ENCODE measurements at places on chromosomes 13 and 19.

DNA sequence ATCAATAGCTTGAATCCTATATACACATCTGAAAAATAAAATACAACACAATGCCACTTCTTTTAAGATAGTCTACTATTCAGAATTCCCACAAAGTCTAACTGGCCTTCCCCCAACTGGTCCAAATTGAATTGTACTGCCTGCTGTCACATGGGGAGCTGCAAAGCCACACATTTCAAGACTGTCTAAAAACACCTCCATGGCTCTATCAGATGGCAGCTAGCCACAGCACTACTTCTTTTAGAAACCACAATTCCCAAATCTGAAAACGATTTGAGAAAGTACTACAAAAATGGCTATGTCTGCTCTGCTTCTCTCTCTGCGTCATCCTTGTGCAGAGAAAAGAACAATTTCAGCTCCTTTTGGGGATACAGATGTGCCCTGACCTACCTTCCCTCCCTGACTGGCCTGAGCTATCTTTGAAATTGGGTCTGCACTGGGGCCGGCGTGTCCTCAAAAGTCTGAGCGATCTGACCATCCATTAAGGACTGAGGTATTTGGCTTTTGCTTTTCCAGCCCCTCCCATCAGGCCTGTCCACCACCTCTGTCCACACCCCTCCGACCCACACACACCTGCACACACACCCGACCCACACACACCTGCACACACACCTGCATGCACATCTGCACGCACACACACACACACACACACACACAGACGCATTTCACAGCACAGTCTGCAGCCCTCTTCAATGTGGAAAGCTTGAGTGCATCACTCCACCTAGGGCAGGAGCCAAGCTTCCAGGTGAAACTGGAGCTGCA lies 68.6 kb upstream of the IPO5 start:
- no peak for DNase-seq

GRCh38 chr13:79228972-79229371 lies 177.1 kb downstream of the RBM26 start:
- DNase-seq, result no peak

GRCh38 chr19:15404097-15404779 lies 14.6 kb downstream of the AKAP8L start:
- no peak for DNase-seq

DNA sequence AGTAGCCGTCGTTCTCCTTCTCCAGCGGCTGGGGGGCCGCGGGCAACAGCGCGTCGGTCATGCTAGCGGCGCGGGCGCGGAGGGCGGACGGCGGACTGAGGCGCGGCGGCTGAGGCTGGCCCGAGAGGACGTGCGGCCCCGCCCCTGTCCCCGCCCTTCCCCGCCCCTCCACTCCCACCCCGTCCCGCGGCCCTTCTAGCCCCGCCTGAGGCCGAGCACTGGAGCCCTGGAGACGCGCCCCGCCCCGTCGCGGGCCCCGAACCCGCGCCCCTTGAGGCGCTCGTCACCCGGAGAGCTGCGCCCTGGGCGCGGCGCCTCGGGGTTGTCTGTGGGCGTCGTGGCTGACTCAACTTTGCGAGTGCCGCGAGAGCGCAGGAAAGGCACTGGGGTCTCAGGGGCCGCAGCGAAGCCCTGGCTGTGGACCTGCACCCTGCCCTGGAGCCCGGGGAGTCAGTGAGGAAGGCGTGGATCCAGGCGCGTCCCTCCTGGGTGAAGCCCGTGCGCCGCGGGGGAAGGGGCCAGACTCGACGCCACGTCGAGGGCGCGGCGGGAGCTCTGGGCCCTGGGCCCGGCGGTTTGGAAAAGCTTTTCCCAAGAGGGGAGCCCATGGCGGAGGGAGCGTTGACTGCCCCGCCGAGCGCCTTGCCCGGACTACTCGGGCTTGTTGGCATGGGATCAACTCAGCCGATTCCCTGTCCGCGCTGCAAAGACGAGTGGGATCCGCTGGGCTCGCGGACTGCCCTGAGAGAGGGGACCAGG lies at the start of gene RHPN2:
TSS of gene RHPN2 (minus strand) at position 97 of the 759 bp plus-strand sequence. CDS start at position 61, 36 bp downstream.
- peak; percentile 13 for DNase-seq

- DNase-seq, result no peak
These were observed 118.9 kb downstream of the SIPA1L3 start for GRCh38 chr19:38025909-38026307.

DNA sequence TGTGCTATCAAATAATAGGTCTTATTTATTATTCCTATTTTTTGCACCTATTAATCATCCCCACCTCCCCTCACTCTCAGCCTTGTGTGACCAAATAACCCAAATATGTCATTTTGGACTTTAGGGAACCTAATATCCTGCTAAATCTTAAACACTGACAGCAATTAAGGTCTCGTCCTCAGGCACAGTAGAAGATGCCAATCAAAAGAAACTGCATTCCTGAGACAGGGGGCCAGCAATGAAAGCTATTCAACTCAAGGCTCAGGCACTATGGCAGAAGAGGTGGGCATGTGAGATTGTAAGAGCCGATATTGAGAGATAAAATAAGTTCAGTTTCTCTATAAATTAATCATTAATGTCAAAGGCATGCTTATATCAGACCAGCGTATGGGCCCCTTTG lies 1437.7 kb upstream of the PCDH9 start:
- DNase-seq, result no peak

GRCh38 chr13:52096748-52097147 lies 32.1 kb downstream of the NEK5 start:
- no peak for DNase-seq

GRCh38 chr13:114161644-114162532 lies 17.2 kb upstream of the CFAP97D2 start:
- DNase-seq, result peak; percentile 64

DNA sequence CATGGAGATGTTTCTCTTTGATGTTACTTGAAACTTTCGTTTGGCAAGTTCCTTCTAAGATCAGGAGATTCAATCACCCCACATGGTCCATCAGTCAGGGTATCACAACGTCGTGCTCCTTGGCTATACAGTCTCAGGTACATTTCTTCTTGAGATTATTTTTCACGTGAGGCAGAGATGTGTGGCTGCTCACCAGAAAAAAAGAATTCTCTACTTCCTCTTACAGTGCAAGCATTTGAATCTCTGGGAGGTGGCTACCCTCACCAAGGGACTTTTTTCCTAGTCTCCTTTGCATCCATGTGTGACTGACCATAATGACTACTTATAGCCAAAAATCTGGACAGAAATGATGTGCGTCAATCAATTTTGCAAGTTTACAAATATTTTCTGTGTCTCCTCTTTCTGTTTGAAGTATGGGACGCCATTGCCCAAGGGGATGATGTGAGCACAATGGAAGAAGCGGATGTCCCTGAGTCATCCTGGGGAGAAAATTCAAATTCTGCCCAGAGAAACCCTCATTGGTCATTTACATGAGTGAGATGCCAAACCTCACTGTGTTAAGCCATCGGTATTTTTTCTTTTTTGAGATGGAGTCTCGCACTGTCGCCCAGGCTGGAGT lies 8.6 kb upstream of the LAIR2 start:
- DNase-seq, result no peak

DNA sequence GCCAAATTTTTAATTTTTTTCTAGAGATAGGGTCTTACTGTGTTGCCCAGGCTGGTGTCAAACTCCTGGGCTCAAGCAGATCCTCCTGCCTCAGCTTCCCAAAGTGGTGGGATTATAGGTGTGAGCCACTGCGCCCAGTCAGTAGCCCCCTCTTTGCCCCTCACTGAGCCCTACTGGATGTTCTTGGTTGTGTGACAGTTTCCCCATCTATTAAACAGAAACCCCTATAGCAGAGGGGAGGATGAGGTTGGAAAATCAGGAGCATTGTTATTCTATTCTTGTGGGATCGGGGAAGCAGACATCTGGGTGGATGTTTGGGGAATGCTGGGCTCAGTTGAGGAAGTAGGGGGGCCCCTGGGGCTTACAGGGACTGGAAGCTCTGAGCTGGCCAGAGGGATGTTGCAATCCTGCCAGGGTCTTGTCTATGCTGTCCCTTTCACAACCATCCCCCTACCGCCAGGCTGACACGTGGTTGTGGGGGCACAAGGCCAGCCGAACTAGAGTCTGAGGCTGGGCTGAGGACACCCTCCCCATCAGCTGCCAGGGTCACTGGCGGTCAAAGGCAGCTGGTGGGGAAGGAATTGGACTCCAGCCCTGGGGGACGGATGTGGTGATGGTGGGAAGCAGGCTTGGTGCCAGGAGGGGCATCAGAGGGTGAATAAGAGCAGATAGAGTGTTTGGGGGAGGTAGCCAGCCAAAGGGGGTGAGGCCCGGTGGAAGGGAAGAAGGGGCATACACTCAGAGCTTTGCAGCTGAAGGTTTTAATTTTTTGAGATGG lies 10.9 kb downstream of the APOC1 start:
- DNase-seq, result peak; percentile 94

DNA sequence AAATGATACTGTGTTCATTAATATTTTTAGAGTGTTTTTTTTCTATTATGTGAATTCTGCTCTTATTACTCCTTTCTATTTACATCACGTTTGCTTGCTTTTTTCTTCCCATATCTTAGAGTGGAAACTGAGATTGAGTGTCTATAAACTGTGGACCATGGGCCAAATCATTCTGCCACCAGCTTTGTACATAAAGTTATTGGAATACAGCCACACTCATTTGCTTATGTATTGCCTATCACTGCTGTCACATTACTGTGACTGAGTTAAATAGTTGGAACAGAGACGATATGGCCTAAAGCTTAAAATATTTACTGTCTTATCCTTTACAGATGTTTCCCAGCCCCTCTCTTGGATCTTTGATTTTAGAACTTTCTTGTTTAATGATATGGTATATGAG lies 260.4 kb downstream of the MAB21L1 start:
- DNase-seq, result no peak

- peak; percentile 80 for DNase-seq
These were observed 12.3 kb upstream of the SLC35E1 start for GRCh38 chr19:16584248-16585093.

DNA sequence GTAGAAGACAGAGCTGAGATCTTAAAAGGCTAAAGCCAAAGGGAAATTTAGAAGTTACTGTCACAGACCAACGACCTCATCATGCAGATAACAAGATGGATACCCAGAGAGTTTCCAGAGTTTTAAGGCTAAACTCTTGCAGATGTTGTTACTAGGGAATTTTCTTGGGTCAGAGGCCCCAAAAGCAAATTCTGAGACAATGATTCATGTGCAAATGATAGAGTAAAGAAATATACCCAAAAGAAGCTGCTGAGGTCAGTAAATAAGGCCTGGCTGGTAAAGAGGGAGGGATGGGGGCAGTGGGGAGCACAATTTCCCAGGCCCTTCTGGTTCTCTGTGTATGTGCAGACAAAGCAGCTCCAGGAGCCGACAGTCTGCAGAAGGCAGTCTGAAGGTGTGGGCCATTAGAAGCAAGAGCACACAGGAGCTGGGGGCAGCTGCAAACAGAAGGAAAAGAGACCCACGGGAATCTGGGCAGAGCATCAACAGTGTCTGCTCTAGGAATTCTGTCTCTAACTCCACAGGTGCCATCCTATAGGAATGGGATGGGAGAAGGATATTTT lies 330.8 kb downstream of the TBC1D4 start:
- DNase-seq, result no peak

GRCh38 chr13:33069365-33069764 lies 53.1 kb downstream of the KL start:
- peak; percentile 25 for DNase-seq

DNA sequence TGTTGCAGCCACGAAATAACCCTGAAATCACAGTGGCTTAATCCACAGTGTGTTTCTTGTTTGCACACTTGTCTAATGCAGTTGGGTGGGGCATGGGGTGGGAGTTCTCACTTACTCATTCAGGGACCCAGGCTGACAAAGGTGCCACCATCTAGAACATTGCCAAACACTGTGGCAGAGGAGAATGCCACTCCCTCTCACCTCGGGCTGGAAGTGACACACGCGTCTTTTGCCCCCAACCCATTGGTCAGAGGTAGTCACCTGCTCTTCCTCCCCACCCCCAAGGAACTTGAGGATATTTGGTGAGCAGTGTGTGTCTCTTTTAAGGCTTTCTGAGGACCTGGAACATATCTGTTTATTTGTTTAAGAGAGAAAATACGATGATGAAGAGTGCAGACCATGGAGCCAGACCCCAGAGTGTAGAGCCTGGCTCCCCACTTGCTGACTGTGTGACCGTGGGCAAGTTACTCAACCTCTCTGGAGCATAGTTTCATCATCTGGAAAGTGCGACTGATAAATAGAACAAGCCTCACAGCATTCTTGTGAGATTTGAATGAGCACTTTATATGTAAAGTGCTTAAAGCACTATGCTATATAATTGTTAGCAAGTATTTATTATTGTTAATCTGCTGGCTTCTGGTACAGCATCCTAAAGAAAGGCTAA lies 17.4 kb downstream of the GPR183 start:
- DNase-seq, result no peak

GRCh38 chr19:4541114-4541805 lies 1.4 kb upstream of the LRG1 start:
- peak; percentile 78 for DNase-seq

All from inflammatory macrophage (primary cell).